ENCODE measurements at places on chromosomes 11 and 22.

- DNase-seq: no peak
Observed at GRCh38 chr11:120385110-120385509, 48.9 kb downstream of the ARHGEF12 start.

- no peak for DNase-seq
Observed at GRCh38 chr11:19201737-19202605, at the start of gene CSRP3. Gene CSRP3, minus strand, starts transcription at chr11:19201983. Its CDS starts 9,535 bp downstream, at chr11:19192448.

DNA sequence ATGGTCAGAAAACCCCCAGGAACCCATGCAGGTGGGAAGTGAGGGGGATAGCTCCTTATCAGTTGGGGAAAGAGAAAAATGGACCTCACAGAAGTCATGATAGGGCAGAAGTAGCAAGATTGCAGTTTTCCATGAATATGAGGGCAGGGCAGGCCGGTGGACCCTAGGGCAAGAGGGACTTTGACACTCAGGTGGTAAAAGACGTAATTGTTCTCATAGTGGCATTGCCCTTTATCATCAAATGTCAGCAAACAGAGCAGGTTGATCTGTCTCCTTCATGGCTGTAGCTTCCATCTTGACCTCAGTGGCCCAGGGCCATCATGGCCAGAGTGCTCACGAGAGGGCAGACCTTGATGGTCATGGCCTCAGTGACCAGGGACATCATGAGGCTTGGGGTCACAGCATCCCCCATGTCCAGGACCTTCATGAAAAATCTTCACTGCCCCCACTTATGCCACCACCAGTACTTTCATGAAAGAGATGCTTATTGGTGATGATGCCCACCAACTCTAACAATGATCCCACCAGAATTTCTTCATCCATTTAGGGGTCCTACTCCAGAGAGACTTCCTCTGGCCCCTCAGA is 127.1 kb downstream of the SNX19 start:
- no peak for DNase-seq

DNA sequence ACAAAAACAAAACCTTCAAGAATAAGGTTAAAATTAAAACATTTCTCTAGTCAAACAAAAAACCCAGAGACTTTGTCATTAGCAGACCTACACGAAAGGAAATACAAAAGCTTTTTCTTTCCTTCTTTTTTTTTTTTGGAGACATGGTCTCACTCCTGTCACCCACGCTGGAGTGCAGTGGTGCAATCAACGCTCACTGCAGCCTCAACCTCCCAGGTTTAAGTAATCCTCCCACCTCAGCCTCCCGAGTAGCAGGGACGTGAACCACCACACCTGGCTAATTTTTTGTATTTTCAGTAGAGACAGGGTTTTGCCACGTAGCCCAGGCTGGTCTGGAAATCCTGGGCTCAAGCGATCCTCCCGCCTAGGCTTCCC is 30.5 kb downstream of the PLA2G6 start:
- no peak for DNase-seq

DNA sequence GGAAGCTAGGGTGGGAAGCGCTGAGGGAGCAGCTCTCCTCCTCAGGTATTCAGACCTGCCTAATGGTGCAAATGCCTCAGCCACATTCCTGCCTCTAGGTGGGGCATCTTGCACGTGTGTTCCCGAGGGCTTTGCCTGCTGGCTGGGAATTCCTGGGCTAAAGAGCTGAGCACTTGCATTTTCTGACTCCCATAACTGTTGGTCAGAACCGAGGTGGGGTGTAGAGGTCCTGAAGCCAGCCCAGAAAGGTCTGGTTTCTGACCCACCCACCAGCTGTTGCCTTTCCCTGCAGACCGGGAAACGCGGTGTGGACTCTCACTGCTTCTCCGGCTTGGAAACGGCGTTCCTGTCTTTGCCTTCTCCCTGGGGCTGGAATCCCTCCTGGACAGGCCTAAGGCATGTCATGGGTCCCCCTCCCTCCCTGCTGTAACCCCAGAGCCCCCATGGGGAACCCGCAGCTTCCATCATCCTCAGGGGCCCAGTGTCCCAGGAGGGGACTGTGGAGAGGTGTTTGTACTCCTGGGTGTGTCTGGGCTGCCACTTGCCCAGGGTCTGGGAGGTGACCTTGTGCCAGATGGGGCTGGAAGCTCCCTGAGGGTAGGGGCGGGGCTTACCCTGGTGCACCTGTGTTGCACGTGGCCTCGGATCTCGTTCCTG is 24.0 kb upstream of the SMIM38 start:
- DNase-seq: peak; percentile 41

GRCh38 chr11:6629892-6630631 is 10.8 kb upstream of the TPP1 start:
- DNase-seq: no peak

- DNase-seq: no peak
Observed at GRCh38 chr22:37544955-37545702, 15.2 kb upstream of the CDC42EP1 start.

GRCh38 chr11:72146625-72147024 is 11.1 kb downstream of the FOLR3 start:
- DNase-seq: no peak

DNA sequence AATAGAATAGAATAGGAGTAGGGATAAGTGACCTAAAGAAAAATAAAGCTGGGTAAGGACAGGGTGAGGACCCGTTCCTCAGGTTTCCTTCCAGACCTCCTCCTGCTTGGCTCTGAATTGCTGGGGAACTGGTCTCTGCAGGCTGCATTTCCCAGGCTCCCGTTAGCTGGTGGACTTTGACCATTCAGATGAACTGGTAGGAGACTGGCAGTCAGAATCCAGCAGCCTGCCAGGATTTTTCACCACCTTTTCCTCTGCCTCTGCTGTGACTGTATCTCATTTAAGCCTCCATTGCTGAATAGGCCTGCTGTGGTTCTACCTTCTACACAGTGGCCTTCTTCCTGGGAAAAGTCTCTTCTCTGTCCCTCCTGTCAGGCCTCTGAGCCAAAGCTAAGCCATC is 24.6 kb upstream of the SMPD1 start:
- DNase-seq: no peak

GRCh38 chr22:38126928-38127668 is 16.6 kb upstream of the BAIAP2L2 start:
- DNase-seq: no peak

- DNase-seq: no peak
Observed at GRCh38 chr11:71302911-71303310, 50.5 kb upstream of the SHANK2 start.

DNA sequence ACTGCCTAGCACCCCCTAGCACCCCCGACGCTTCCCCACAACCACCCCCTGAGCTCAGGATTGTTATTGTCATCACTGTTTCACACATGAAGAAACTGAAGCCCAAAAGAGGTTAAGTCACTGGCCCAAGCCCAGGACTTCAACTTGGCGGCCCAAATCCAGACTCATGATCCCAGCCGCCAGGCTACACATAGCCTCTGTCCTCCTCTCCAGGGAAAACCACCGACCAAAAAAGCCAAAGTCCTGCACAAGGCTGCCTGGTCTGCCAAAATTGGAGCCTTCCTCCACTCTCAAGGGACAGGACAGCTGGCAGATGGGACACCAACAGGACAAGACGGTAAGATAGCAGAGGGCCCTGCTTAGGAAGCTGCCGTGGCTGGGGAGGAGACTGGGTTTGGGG is 10.8 kb downstream of the L3MBTL2 start:
- DNase-seq: no peak

DNA sequence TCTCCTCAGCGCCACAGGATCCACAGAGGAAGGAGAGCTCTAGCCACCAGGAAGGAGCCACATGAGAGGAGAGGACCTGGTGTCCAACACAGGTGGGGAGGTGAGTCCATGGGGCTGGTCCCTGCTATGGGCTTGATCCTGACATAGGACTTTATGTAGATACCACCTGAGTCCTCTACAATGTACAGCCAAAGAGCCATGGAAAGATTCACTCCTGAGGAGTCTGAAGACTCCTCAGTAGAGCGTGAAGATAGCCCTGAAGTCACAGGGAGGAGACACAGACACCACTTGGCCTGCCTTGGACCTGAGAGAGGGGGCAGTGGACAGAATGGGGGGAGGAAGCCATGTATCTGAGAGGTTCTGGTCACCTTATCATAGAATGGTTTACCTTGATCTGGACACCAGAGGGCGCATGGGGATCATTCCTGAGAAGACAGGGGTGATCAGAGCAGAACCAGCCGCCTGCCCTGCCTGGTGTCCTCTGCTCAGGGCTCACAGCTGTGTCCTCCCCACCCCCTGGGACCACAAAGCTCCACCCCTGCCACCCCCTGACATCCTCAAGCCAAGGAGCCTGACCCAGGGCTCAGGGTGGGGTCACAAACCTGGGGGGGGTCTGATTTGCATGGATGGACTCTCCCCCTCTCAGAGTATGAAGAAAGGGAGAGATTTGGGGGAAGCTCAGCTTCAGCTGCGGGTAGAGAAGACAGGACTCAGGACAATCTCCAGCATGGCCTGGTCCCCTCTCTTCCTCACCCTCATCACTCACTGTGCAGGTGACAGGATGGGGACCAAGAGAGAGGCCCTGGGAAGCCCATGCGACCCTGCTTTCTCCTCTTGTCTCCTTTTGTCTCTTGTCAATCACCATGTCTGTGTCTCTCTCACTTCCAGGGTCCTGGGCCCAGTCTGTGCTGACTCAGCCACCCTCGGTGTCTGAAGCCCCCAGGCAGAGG is 77.0 kb downstream of the ZNF280B start:
- DNase-seq: no peak

GRCh38 chr11:118105657-118106305 is 19.0 kb upstream of the SMIM35 start:
- no peak for DNase-seq

DNA sequence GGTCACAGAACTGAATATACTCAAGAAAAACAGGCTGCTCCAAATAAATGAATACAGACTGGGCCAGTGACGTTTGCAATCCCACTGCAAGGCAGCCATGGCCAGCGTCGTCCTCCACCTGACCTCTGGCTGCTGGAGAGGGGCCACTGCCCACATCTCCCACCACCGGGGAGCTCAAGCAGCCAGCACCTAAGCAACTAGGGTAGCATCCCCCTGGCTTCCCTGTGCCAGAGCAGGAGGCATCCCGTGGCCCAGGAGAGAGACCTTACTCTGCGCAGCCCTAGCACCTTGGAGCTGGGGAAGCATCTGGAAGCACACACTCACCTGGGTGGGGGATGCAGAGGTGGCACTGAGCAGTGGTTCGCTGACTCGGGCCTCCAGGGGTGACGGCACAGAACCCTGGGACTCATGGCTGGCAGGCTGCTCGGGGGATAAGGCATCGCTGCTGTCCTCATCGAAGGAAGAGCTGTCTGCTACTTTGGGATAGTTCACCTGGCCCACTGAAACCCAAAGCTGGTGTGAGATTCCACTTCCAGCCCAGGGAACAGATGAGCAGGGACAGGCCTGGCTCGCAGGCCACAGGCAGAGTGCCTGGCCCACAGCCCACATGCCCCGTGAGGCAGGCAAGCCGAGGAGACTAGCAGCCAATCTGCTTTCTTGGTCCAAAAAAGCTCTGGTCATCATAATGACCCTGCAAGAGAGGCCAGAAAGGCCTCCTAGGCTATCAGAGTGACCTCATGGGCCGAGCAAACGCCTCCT is 53.7 kb downstream of the SGSM3 start:
- DNase-seq: no peak

GRCh38 chr11:32597921-32598320 is 14.3 kb downstream of the EIF3M start:
- no peak for DNase-seq

GRCh38 chr11:35274909-35275785 is 136.2 kb downstream of the CD44 start:
- no peak for DNase-seq

GRCh38 chr11:119854521-119854920 is 125.5 kb upstream of the NECTIN1 start:
- no peak for DNase-seq

DNA sequence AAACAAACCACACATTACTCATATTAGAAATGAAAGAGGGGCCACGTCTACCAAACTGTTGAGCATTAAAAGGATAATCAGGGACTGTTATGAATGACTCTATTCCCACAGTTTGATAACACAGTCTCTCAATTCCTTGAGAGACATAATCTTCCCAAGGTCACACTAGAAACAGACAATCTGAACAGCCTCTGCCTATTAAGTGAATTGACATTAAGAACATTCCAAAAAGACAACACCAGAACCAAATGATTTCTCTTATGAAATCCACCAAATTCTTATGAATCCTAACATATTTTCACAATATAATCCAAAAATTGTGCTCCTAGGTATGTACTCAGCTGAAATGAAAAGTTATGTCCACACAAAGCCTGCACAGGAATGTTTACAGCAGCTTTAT is 4.6 kb downstream of the RFPL1 start:
- DNase-seq: no peak

GRCh38 chr11:127677660-127678425 is 677.3 kb upstream of the KIRREL3 start:
- DNase-seq: no peak

DNA sequence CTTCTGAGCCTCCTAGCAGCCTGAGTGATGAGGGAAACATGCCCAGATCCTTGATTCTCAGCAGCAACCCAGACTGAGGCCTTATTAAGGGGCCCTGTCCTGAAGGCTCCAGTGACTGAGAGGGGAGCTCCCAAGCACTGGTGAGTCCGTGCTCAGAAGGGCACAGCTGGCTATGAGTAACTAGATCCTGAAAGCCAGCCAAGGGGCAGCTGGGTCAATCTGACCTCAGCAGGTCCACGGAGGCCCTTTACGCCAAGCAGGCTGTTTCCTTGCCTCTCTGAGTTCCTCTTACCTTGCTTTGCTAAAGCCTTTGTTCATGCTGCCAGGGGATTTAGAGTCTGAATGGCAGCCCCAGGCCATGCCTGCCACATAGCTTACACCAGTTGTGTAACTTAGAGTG is 19.3 kb upstream of the MIEF1 start:
- no peak for DNase-seq

- DNase-seq: no peak
Observed at GRCh38 chr22:40105755-40106154, 72.0 kb upstream of the TNRC6B start.

- DNase-seq: no peak
Observed at GRCh38 chr22:17860220-17860965, 86.1 kb upstream of the BID start.

DNA sequence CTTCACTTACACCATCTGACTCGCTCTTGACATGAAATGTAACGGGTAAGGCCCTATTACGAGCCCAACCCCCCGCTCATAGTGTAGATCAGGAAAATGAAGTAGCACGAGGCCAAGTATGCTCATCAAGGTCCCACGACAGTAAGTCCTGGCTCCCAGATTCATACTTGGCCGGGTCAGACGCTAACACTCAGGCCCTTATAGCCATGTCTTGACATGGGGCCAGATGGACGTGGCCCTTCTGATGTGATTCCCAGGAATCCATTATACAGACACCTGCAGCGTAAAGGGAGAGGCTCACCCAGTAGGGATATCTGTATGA is 175.1 kb downstream of the CEP164 start:
- DNase-seq: no peak

GRCh38 chr22:38348751-38349496 is 31.7 kb upstream of the CSNK1E start:
- no peak for DNase-seq

- no peak for DNase-seq
Observed at GRCh38 chr11:73950869-73951710, at the start of gene DNAJB13. Gene DNAJB13, plus strand, starts transcription at chr11:73951026. Its CDS starts 44 bp downstream, at chr11:73951070.
